ENCODE measurements at places on chromosomes 13 and 19.

DNA sequence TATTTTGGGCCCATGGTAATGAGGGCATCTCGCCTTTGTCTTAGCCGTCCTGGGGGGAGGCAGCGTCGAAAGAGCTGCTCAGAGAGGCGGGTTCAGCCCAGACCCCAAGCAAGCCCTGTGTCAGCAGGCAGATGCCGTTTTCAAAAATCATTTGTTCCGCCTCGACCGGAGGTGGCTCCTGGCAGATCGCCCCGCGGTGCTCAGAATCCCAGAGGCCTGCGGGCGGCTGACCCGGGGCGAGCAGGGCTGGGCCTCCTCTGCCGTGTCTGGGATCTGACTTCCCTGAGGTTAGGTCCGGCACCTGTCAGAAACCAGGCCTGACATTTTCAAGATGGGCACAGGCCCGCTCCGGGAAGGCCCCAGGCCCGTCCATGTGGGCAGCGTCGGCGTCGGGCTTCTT, 36.1 kb downstream of the CRTC1 start:
- DNase-seq = no peak

- DNase-seq = no peak
Measured at GRCh38 chr19:44608391-44608821, 5.0 kb upstream of the IGSF23 start.

DNA sequence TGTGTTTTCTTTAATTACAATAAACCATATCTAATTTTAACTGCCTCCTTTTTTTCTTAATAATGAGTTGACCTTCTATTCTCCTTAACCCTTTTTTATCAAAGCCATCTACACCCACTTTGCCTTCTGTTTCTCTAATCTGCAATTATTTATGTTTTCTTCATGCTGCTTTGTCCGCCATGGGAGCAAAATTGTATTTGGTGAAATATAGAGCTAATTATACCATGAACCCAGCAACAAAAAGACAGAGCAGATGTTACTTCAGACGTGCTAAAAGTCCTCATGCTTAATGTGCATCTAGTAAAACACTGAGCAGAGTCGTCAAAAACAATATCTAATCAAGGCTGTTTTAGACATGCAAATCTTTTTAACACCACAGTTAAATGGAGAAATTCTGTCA, 264.7 kb downstream of the DACH1 start:
- no peak for DNase-seq

DNA sequence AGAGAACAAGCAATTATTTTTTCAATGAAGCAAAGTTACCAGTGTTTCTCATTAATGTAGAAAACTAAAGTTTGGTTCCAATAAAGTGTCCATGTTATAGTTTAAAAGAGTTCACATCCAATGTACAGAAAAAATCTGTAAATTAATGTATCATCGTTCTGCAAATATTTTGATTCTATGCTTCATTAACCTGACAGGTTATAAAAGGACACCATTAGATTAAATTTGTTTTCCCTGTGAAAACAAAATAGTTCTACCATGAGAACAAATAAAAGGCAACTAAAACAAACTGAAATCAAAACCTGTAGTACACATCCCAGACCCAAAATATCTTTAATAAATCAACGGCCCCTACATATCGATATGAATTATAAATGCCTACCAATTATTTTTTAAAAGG, 85.1 kb downstream of the ABCC4 start:
- no peak for DNase-seq

- no peak for DNase-seq
Measured at GRCh38 chr19:56351208-56351607, 36.6 kb upstream of the ZSCAN5A start.

DNA sequence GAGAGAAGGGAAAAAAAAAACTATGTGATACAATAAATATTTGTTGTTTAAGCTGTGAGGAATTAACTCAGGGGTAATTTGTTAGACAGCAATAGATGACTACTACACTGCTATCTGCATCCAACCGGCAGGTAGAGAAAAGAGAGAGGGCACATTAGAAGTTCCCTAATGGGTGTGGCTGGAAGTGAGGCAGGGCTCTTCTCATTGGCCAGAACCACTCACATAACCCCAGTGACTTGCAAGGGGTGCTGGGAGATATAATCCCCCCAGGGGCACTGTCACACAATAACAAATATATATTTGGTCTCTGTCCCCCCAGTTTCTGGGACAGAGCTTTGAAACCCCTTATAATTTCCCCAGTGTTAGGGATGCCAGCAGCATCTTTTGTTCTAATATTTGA, 24.3 kb downstream of the FGF21 start:
- no peak for DNase-seq

DNA sequence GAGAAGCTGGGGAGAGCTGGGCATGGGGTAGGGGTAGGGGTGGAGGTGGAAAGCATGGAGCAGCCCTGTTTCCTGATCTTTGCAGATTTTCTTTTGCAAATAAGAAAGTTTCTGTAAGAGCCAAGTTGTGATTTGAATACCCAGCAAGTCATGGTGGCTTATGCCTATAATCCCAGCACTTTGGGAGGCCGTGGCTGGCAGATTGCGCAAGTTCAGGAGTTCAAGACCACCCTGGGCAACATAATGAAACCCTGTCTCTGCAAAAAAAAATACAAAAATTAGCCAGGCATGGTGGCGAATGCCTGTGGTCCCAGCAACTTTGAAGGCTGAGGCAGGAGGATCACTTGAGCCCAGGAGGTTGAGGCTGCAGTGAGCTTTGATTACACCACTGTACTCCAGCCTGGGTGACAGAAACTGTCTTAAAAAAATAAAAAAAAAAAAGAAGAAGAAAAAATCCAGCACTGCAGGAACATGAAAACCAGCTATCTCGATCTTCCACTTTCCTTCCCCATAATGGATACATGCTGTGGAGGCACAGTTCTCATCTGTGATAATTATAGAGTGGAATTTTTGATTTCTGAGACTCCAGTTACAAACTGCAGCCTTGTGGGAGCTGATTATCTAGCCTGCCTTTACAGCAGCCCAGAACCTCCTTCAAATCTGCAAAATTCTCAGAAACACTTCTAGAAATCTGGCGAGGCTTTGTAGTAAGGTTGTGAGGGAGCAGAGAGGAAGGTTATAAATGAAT, 12.1 kb upstream of the TEX26 start:
- DNase-seq = no peak

DNA sequence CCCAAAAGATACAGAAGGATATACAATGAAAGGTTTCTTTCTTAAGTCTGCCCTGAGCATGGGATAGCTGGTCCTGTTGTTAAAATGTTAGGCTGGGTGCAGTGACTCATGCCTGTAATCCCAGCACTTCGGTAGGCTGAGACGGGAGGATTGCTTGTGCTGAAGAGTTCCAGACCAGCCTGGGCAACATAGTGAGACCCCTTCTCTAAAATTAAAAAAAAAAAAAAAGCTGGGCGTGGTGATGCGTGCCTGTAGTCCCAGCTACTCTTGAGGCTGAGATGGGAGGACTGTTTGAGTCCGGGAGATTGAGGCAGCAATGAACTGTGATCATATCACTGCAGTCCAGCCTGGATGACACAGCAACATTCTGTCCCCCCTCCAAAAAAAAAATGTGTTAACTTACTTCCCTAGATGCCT, 52.5 kb upstream of the SHKBP1 start:
- no peak for DNase-seq
